Stomach (tissue), 19 donors: ENCODE measurements at places on chromosomes 6 and 20. TPM values are rescaled to one million over a fixed set of nuclear protein-coding genes. Genes with fewer than 3 reads are reported as not detected.

GRCh38 chr20:7459083-7459482 is 481.2 kb downstream of the HAO1 start:
- no peak for DNase-seq

GRCh38 chr6:108127056-108127455 is 38.8 kb upstream of the NR2E1 start:
- DNase-seq, result no peak

DNA sequence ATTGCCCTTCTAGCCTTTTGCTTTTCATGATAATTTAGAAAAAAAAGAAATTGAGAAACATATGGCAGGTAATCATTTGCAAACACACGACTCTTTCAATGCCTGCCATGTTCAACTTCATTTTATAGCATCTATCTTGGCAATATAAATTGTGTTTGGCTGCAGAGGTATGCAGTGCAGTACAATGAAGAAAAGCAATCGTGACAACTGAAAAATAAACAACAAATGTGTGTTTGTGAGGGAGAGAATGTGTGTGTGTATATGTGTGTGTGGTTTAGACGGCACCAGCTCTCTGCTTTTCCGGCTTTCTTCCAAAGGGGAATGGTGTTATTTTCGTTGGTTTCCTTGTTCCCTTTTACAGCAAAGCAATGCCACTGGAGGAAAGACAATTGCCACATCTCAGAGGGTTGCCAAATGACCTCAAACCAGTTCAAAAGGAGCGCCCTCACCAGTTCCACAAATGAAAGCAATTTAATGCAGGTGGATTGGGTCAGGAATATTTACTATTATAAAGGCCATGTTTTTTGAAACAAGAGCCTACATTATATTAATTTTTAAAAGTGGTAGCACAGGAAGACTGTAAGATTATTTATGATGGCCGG is 587.2 kb downstream of the PRKN start:
- DNase-seq, result no peak

- no peak for DNase-seq
Observed at GRCh38 chr6:35086282-35086632, 54.9 kb downstream of the TCP11 start.

Gene PPP2R5D
- total RNA-seq, result 62.0 TPM

Gene SLC44A4
- 201 TPM for total RNA-seq

Gene GMEB2
- total RNA-seq, result 19.4 TPM

DNA sequence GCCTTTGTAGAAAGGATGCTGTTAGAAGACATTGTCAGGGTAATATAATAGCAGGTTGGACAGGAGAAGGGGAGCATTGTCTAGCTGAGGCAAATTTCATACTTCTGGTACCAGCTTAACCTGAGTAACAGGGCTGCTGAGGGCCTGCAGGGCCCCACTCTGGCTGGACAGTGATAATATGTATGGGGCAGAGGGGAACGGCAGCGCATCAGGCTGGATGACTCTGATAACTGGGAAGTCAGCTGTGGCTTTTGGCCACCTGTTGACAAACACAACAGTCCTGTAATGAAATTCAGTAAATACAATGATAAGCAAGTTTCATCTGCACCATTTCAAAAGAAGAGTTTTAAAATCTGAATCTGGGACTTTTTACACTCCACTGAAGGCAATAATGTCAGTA is 259.9 kb upstream of the CNR1 start:
- DNase-seq, result no peak

Gene IPCEF1
- 47.1 TPM for total RNA-seq

DNA sequence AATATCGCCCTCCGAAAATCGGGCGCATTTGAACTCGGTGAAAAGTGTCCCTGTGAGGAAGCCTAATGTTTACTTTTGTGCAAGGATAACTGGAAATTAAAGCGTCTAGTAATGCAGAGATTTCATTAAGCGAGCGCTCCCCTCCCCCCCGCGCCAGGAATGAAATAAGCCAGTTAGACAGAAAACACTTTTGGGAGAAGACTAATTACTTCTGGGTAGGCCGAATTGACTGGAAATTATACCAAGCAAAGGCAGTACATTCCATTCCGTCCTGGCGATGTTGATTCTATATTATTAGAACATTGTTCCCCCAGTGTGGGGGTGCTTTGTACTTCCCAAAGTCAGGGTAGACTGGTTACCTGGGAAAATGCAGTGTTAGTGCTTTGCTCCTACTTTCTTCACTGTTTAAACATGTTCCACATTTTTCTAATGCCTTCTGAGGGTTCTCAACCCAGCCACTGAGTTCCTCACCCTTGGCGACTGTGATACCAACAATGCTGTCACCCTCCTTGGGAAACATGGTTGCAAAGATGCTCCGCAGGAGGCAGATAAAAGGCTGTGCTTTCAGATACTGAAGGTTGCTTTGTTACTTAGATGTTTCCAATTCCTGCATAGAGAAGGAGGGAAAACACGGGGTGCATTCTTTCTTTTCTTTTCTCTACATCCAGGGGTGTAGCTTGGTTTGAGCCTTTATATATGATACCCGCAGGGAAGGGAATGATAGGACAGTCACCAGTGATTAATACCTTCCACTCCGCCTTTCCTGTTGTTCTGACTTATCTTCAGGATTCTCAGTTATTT is 2.6 kb downstream of the GJA1 start:
- no peak for DNase-seq

- DNase-seq, result peak; percentile 76
Observed at GRCh38 chr6:43608310-43608763, 20.7 kb downstream of the GTPBP2 start.

Gene ARMH2
- total RNA-seq, result not detected

Gene WASF1
- total RNA-seq, result 3.5 TPM

GRCh38 chr6:159565181-159565710 is 127.8 kb downstream of the SOD2 start:
- DNase-seq, result peak; percentile 25

DNA sequence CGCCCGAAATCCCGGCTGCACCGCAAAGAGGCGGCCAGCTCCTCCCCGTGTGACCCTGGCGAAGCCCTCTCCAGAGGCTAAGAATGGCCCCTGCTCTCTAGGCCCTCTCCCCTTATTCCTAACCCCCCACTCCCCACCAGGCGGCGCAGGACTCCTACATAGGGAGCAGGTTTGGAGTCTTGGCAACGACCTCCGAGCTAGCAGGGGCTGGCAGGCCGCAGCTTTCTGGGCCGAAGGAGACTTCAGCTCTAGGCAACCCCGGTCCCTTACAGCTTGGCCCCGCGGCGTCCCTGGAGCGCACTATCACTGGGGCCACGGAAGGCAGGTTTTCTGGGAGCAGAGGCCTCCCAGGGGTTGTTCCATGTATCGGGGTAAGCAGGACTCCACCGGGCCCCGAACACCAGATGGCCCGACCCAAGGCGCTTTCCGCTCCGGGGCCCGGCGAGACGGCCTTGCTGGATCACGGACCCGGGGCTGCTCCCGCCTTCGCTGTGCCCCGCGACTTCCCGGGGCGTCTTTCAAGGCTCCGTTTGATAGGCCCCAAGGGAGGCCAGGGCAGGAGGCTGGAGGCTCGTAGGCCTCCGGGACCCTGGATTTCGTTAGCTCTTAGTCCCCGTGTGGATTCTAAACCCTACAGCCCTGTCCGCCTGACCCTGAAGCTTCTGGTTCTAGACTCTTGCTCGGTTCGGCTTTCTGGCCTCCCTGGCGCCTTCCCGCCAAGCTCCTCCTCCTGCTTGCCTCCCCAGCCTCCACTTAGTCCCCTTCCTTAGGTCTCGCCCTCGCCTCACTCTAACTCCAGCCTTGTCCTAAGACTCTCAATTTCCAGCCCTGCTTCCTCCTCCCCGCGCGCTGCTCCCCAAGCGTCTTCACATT is 1.9 kb downstream of the SLC32A1 start:
- DNase-seq, result peak; percentile 33

DNA sequence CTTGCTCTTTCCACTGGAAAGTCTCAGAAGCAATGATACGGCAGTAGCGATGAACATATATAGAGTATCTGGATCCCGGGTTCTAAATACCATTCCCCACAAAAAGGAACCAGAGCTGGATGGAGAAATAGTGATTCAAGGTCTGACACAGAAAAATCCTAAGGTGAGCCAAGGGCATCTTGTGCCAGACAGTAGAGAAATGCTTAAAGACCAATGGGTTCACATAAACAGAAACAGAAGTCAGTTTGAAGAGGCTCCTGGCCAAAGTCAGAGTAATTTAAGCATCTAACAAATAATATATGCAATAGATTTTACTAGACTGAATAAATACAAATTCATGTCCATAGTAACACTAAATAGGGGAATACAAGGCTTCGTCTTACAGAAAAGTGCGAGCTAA is 54.7 kb downstream of the RGS17 start:
- DNase-seq, result no peak

GRCh38 chr6:13511913-13512717 is 24.7 kb upstream of the GFOD1 start:
- peak; percentile 53 for DNase-seq

DNA sequence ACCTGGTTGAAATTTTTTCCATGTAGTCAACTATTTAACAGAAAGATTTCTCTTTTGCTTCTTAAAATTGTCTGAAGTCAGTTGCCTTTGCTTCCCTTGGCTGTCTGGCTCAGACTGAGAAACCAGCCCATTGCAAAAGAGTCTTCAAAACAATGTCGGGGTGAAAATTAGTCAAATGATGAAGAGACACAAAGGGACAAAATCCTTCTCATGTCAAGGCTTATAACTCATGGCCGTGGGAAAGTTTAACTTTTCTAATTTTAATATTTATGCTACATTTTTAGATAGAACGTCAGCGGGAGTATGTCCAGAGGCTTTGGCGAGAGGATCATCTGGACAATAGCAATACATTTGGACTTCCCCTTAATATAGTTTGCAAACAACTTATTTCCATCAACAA is 127.2 kb downstream of the CD164 start:
- no peak for DNase-seq

GRCh38 chr6:36126553-36127458 is 3.5 kb upstream of the MAPK13 start:
- no peak for DNase-seq

Gene CNR1
- total RNA-seq, result 4.3 TPM

GRCh38 chr6:119454714-119455113 is 105.2 kb upstream of the MAN1A1 start:
- no peak for DNase-seq

- no peak for DNase-seq
Observed at GRCh38 chr6:72699159-72699558, 77.3 kb downstream of the KCNQ5 start.

- peak; percentile 42 for DNase-seq
Observed at GRCh38 chr6:20200761-20201630, 11.3 kb downstream of the MBOAT1 start.

Gene OR2J3
- not detected for total RNA-seq

DNA sequence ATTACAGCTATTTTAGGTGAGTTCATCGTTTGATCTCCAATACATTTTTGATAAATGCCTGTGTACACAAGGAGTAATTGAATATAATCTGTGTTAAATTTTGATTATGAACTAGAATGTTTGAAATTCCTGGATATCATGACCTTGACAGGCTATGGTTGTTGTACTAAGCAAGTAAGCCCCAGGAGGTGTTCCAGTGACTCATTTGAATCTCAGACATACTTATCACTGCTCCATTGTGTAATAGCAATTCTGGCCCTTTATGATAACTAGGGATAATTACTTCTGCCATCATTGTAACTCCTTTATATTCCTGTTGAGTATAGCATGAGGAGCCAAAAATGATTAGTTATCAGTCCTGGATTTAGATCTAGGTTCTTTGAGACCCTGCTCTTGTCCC is 1424.6 kb upstream of the ADGRB3 start:
- no peak for DNase-seq

Gene BEND6
- 1.8 TPM for total RNA-seq

Gene MTFR2
- not detected for total RNA-seq

DNA sequence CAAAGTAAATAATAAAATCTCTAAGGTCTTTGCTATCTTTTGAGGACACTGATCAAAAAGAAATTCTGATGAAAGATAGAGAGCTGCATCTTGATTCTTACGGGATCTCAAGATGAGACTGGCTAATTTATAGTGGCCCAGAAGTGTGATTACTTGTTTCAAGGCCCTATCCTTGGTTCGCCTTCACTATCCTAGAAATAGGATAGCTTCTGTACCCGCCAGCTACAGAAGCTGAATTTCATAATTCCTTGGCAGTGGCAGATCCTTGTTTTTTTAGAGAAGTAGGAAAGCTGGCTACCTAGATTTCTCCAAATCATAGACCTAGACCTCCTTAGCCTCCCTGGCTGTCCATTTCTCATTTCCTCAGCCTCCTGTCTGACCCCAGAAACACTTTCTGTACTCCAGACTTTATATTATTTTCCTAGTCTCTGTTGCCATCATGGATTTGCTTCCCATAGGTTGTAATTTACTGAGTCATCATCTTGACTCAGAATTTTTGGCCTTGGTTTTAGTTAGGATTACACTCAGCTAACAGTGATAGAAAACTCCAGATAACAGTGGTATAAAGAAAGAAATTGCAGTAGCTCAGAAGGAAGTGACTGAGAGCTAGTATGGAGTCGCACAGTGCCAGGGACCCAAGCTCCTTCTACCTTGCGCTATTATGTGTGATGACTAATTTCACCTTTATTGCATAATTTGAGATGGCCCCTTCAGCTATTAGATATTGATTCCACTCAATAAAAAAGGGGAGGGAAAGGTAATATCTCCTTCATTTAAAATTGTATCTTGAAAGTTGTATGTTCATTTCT is 27.7 kb downstream of the PHF3 start:
- no peak for DNase-seq

Gene UNC5CL
- total RNA-seq, result 13.2 TPM

GRCh38 chr20:41225091-41225490 is 87.7 kb downstream of the PLCG1 start:
- DNase-seq, result no peak

Gene SRSF3
- total RNA-seq, result 125 TPM

DNA sequence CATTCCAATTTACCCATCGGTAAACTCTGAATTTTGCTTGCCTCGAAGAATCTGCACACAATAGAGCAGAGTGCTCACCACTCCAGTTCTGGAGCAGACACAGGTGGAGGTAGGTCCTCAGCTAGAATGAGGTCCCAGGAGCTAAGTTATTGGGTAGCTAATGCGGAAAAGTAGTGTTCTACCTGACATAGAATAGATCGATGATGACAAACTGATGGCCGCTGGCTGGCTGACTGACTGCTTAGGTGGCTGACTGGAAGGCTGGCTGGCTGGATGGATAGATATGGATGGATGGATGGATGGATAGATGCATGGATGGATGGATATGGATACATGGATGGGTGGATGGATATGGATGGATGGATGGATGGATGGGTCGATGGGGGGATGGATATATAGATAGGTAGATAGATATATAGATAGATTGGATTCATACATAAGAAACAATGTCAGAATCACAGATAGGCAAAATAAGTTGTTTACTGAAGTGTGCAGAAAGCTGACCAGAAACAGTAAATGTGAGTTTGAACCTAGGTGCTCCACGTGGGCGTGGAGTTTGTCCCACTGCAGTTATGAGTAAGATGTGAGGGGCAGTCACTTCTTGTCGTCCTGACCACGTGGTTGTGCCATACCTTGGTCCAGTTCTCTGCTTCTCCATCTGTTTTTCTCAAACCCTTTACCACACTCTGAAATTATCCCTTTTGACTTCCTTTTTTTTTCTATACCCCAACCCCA is 62.1 kb downstream of the TBXT start:
- DNase-seq, result no peak

Gene DLK2
- total RNA-seq, result not detected

GRCh38 chr6:4999586-4999985 is 4.3 kb downstream of the RPP40 start:
- no peak for DNase-seq
